ENCODE measurements at places on chromosomes 1 and 21. TPM values are rescaled to one million over a fixed set of nuclear protein-coding genes. Genes with fewer than 3 reads are reported as not detected.

DNA sequence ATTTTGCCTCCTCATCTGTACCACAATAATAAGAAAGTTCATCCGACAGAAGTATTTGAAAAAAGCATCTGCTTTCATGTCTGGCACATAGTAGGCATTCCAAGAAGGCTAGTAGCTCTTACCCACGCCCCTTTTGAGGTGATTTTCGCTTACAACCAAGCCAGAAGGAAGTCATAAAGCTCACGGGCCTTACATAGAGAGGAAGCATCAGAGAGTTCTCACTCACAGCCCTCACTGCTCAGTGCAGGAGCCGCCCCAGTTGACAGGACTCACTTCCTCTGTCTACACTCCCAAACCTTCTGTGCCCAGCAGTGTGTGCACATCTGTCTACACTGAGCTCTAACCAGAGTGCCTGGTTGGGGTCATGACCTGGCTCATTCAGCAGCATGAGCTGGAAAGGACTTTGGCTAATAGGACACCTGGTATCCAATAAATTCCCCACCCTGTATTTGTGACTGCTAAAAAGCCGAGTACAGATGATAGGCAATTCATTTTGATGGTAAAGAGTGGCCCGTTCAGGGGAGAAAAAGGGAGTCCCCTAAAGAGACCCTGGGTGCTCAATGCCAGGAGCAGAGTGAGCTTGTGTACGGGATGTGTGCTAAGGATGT, 36.8 kb upstream of the DUSP10 start:
- DNase-seq, result no peak

GRCh38 chr1:114208714-114209113, 55.0 kb upstream of the SYT6 start:
- DNase-seq, result no peak

- DNase-seq, result no peak
Measured at GRCh38 chr1:11507309-11507708, 28.4 kb downstream of the DISP3 start.

DNA sequence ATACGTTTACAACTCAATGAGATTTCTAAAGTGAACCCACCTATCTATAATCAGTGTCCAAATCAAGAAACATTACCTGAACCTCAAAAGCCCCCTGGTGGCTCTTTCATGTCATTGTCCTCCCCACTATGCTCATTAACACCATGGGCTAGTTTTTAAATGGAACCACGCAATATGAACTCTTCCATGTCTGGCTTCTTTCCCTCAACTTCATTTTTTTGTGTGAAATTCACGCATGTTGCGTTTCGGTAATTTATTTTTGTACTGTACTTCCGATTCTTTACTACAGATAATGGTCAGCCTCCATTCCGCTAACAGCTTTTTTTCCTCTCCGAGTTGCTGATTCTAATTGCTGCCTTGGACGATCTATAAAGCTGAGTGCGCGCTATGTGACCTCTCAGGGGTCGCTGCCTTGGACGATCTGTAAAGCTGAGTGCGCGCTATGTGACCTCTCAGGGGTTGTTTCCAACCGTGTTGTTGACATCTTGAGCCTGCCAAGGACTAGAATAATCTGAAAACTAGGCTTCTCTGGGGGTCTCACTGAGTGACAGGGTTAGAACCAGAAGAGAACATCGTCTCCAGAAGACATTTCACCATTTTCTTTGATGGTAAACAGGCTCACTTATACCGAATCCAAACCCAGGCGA, 1.1 kb upstream of the CACYBP start:
- peak; percentile 72 for DNase-seq

GRCh38 chr1:101379950-101380349, 143.1 kb downstream of the S1PR1 start:
- DNase-seq, result no peak

DNA sequence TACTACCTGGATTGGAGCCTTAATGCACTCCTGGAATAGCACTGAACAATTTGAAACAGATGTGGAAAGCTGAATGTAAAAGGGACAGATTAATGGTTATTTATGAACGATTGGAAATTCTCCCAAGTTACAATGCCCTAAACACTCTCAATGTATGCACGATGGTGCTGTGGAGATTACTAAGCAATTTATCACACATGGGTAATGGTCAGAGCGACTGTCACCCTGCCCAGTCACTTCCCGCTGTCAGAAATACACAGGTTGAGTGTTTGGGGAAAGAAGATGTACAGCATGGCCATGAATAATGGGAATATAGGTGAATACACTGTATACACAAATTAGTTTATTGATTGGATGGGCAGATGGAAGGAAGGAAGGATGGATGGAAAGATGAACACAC, 342.4 kb downstream of the VAV3 start:
- DNase-seq, result no peak

GRCh38 chr1:145796753-145797152, 27.1 kb downstream of the RNF115 start:
- no peak for DNase-seq

DNA sequence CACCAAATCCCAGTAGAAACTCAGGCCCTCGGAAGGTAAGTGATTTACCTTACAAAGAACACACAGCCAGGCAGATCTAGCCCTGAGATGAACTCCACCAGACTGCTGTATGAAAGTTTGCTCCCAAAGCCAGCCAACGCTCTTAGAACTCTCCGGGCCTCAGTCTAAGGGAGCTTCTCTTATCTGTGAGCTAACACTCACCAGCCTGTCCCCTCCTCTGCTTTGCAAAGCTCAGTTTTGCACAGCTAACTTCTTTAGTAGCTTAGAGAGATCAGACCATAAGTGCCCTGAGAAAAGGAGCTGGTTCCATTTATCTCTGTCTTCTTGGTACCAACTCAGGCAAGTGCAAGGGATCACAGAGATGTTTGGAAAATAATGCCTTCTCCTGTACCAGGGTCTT, 195.8 kb upstream of the JUN start:
- no peak for DNase-seq

DNA sequence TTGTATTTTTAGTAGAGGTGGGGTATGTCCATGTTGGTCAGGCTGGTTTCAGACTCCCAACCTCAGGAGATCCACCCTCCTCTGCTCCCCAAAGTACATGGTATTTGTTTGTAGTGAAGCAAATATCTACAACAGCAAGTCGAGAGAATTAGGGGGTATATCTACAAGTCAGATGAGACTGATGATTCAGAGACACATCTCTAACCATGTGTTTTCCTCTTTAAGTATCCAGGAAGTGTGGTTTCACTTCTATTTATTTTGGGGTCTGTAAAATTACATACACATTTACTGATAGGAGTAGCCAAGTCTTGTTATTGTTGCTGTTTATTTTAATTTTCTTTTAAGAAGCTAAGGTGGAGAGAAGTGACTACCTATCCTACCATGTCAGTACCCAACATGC, 44.9 kb downstream of the SGIP1 start:
- no peak for DNase-seq

- no peak for DNase-seq
Measured at GRCh38 chr21:41479686-41480085, 28.3 kb downstream of the TMPRSS2 start.

Gene LCE3D
- not detected for polyA plus RNA-seq

Gene RNF2
- 50.4 TPM for polyA plus RNA-seq

Measured in renal pelvis (tissue), 12 donors.